ENCODE measurements at places on chromosomes 16 and 17. TPM values are rescaled to one million over a fixed set of nuclear protein-coding genes. Genes with fewer than 3 reads are reported as not detected.

Gene ITGB3
- 0.11 TPM for total RNA-seq

DNA sequence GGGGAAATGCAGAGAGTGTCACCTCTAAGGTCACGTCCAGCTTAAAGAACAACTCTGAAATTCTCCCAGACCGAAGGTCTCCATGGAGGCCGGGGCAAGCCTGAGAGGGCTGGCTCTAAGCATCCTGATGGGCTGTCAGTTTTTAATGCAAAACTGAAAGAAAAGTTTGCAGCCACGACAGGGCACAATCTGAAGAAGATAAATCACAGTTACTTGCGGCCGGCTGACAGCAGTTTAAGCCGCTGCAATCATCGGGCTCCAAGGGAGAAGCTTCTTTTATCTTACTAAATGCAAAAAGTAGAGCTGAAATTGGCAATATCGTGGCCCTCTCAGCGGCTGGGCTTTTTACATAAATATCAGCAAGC, 168.8 kb downstream of the CYLD start:
- DNase-seq: no peak

Gene TMEM101
- total RNA-seq: 22.5 TPM

- DNase-seq: no peak
Measured at GRCh38 chr17:39607851-39608130, at the start of gene NEUROD2. TSS of gene NEUROD2 (minus strand) at chr17:39607920. CDS start at chr17:39606599, 1,321 bp downstream.

GRCh38 chr16:78770353-78771091, 671.1 kb downstream of the WWOX start:
- DNase-seq: peak; percentile 78

Gene PRRT2
- total RNA-seq: 1.6 TPM

- no peak for DNase-seq
Measured at GRCh38 chr17:77886387-77886728, 72.1 kb upstream of the TNRC6C start.

DNA sequence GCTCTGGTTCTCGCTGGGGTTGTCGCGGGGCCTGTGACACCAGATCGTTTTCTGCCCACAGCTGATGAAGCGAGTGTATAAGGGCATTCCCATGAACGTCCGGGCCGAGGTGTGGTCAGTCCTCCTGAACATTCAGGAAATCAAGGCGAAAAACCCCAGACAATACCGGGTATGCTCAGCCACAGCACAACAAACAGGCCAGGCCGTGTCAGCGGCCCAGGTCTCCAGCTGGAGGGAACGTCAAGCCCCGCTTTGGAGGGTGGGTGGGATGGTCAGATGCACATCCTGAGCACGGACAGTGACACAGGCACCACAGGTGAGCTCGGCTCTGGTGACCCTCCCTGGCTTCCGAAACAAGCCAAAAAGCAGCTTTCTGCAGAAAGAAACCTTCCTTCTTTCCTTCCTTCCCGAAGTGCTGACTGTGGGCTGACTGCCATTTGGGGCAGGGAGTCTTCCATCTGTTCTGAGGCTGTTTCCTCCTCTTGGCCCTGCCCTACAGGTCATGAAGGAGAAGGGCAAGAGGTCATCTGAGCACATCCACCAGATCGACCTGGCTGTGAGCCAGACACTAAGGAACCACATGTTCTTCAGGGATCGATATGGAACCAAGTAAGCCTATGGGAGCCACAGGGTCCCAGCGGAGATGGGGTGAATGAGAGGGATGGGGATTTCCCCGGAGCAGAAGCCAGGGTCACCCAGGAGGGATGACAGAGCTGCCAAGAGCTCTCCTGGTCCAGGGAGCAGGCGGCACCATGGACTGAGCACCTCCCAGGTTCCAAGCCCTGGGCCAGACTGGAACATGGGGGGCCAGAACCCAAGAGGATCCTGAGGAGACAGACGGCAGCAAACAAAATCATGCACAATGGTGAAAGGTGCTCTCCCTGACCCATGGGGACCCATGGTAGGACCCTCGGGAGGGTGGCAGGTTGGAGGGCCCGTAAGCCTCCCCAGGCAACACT, 79.4 kb downstream of the GOSR1 start:
- no peak for DNase-seq

GRCh38 chr16:47852991-47853390, 302.8 kb downstream of the ABCC12 start:
- no peak for DNase-seq

- peak; percentile 77 for DNase-seq
Measured at GRCh38 chr16:27154705-27155521, 48.4 kb upstream of the KDM8 start.

Gene EZH1
- total RNA-seq: 22.6 TPM

- peak; percentile 67 for DNase-seq
Measured at GRCh38 chr16:30651124-30652004, 604 bp downstream of the PRR14 start.

- no peak for DNase-seq
Measured at GRCh38 chr17:6603744-6604325, 36.7 kb downstream of the KIAA0753 start.

Gene SYT17
- 0.30 TPM for total RNA-seq

Gene TMED6
- total RNA-seq: 0.90 TPM

Gene RNF157
- total RNA-seq: 16.7 TPM

DNA sequence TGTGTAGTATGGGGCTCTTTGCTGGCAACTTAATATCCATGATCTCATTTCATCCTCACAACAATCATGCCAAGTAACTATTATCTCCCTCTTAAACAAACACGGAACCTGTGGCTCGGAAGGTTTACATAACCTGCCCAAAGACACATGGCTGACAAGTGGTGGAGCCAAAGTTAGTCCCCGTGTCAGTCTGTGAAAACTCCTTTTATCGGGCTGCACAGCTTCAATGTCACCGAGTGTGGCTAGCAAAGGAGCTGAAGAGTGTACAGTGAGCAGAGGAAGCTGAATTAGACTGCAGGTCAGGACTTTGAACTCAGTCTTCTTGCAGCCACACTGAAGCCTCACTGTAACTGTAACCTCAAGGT, 80.3 kb downstream of the PARN start:
- no peak for DNase-seq

Gene RAB37
- 0.29 TPM for total RNA-seq

- no peak for DNase-seq
Measured at GRCh38 chr17:10051112-10051511, 146.0 kb upstream of the RCVRN start.

- no peak for DNase-seq
Measured at GRCh38 chr17:42598905-42599304, 10.3 kb downstream of the RETREG3 start.

DNA sequence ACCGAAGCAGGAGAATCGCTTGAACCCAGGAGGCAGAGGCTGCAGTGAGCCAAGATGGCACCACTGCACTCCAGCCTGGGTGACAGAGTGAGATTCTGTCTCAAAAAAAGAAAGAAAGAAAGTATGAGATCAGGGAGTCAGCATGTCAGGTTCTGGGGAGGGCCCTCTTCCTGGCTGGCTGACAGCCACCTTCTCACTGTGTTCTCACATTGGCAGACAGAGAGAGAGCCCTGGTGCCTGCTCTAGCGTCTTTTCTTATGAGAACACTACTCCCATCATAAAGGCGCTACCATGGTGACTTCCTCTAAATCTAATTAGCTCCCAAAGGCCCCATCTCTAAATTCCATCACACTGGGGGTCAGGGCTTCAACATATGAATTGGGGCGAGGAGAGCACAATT, 27.6 kb upstream of the RBBP6 start:
- DNase-seq: no peak

DNA sequence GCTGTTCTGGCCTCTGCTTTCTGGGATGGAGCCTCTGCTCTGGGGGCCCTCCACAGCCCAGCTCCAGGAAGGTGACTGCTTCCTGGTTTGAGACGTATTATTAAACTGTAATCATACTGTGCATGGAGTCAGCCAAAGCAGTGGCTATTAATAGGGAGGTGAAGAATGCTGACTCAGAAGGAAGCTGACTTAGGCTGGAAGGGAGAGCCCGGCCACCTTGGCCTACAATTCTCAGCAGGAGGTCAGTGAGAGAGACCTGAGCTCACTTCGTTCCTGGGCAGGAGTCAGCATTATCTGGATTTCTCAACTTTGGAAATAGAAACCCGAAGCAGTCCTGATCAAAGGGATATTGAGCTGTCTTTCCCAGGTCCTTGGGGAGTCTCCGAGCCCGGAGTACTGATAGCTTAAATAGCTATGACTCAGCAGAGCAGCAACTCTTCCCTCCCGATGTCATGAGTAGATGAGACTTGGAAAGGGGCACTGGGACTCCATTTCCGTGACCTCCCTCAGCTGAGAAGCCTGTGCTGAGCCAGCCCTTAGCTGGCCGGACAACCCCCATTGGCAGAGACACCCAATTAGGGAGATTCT, 91.8 kb downstream of the YPEL2 start:
- no peak for DNase-seq

GRCh38 chr17:75087558-75088453, at the start of gene SLC16A5:
TSS of gene SLC16A5 (plus strand) at chr17:75087954. CDS start at chr17:75093637, 5,683 bp downstream.
- DNase-seq: peak; percentile 23

Gene MAP2K6
- total RNA-seq: 1.1 TPM

DNA sequence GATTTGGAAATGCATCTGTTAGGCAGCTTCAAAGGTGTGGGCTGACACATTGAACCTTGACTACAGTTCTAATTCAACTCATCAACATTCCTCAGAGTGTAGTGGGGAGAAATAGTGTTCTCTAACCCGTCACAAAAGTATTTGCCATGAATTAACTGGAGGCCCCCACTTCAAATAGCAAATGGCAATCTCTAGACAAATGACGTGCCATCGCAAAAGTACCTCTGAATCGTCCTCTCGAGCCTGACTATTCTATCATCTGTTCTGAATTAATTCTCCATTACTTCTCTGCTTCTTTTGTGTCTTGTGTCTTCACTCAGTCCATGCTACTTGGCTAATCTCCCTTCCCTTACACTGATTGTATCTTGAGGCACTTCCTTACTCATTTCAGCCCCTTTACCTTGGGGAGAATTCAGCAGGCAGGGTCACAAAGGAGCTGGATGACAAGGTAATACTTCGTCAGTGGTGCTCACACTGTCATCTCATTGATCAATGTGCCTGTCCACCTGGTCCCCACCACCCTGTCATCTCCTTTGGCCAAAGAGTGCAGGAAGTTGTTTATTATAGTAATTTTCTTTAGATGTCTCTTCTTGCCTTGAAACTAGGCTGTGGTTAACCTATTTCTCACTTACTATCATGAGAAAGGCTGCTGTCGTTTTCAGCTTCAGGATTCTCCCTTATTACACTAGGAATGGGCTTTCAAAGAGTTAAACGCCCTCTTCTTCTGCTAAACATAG, 108.4 kb downstream of the SYCE1L start:
- no peak for DNase-seq

GRCh38 chr16:79897104-79897452, 296.5 kb upstream of the MAF start:
- DNase-seq: no peak

DNA sequence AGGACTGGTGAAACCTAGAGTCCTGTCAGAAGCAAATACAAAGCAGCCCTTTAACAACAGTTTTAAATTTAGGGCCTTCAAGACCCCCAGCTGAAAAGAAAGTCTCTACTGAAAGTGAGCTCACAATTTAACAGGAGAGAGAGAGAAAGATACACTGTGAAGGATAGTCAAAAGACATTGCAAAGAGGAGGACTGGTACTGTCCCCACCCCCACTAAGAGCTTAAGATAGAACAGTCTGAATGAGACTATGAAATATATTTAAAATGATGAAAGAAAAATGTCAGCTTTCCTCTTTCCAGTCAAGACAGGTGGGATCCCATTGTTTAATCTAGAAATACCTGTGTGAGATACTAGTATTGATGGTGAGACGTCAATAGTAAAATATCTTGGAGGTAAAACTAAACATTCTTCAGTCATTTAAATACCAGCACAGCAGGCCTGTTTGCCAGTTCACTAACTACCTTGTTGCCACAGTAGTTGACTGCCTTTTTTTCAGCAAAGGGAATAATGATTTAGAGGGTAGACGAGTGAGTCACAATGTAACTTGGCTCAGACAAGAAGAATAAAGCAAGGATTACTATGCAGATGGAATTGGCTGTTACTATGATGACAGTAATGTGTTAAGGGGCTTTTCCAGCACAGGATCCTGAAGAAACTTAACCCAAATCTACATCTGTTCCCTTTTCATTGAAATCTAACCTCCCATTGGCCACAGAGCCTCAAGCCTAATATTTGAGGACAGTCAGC, 47.2 kb upstream of the RASL10B start:
- DNase-seq: no peak

DNA sequence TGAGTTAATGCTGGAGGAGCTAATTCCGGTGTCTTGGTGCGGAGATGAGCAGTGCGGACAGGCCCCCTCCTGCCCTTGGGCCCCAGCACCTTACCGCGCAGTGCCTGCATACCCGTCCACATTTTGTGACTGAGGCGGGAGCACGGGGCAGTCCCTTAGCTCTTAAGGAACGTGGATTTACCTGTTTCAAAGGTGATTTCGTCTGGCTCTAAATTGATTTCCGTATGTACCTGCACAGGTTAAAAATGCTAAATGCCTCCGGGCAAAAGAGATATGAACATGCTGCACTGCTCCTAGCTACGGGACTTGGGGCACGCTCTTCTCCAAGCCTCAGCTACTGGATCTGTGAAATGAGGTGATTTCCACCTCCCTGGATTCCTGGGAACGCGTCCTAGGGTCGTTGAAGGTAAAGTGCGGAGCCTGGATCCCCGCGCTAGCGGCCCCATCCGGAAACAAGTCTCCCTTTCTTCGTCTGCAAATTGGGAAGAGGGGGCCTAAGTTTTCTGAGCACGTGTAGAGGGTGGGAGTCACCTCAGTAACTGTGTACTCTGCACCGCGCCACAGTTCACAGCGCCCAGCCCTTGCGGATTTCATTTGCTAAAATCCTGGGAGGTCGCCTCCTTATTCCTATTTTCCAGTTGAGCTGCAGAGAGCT, 669 bp upstream of the CRISPLD2 start:
- no peak for DNase-seq

DNA sequence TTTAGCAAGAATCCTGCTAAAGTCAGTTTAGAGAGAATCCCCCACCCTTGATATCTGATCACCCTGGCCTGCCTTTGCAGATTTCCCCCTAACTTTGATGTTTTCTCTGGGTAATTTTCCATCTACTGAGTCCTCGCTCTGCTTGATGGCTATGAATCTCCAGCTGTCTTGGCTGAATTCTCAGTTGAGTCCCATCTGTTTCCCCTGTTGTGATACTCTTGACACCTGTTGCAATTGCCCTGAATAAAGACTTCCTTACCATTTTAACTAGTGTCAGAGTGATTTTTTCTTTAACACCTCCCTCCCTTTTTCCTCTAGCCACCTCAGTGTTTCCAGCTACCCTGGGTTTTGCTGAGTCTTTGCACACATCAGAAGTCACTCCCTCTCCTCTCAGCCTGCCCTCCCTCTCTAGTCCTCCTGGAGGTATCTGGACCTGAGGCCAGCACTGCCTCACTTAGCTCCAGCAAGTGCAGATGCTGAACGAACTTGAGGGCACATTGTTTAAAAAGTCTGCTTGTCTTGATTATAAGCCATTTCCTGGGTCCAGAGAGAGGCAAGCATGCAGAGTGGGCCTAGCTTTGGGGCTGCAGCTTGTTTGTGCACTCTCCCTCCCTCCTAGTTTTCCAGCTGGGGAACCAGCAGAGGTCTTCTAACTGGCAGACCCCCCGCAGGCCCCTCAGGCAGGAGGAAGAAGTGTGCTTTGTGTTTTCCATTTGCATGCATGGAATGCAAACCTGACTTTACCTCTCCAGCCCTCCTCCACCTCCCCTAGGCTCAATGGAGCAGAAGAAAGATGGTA, 33.2 kb downstream of the SPACA3 start:
- no peak for DNase-seq

Gene TP53TG3F
- total RNA-seq: not detected

GRCh38 chr17:72165867-72166439, 45.1 kb downstream of the SOX9 start:
- no peak for DNase-seq

GRCh38 chr17:80971704-80972304, 19.8 kb upstream of the CHMP6 start:
- DNase-seq: no peak
